ENCODE measurements at places on chromosomes 1 and 21. TPM values are rescaled to one million over a fixed set of nuclear protein-coding genes. Genes with fewer than 3 reads are reported as not detected.

Gene CDC7
- 0.47 TPM for total RNA-seq

- H3K27ac ChIP-seq, result no peak overlapping the region
- H3K4me3 ChIP-seq, result no peak overlapping the region
- peaks cover 8% of the 10 kb centered on the region for H3K4me1 ChIP-seq
- DNase-seq, result no peak
- no peaks in the 10 kb centered on the region for H3K27me3 ChIP-seq
- H3K36me3 ChIP-seq, result no peaks in the 10 kb centered on the region
Measured at GRCh38 chr1:114078116-114078515, 75.6 kb downstream of the SYT6 start.

DNA sequence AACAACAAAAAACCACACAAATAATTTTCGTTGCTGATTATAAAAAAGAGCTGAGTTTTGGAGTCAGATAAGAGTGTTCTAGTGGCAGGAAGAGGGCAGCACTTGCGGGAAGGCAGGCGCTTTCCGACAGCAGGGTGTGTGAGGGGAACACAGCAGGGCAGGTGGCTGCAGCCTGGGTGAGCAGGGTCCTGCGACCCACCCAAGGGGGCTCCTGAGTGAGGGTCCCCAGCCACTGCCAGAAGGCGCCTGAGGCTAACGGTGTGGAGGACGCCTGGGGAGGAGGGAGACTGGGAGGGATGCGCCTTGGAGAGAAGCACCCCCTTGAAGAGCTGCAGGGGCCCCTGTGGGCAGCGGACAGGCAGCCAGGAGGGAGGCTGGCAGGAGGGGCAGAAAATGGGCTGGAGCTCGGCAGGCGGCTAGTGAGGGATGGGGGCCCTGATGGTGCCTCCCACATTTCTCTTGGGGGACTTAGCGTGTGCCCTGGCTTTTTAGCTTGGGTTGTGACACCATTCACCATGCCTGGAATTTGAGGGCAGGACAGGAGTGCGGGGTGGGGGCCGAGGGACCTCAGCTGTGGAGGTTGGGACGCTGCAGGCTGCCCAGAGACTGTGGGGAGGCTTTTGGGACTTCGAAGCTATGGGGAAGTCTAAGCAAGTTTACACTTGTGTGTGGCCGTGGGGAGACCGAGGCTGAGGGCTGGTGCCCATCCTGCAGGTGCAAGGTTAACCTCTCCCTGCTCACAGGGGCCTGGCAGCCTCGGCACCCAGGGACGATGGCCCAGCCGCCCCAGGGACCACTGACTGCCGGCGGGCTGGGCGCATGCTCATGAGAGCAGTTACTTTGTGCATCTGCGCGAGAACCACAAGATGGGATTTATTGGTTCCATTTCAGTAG lies 111.4 kb downstream of the SIK1 start:
- peaks cover 40% of the 10 kb centered on the region for H3K4me1 ChIP-seq
- no peak overlapping the region for H3K4me3 ChIP-seq
- H3K27me3 ChIP-seq, result peaks cover 6% of the 10 kb centered on the region
- no peaks in the 10 kb centered on the region for H3K36me3 ChIP-seq
- no peak overlapping the region for H3K27ac ChIP-seq

- no peak overlapping the region for H3K4me3 ChIP-seq
- H3K36me3 ChIP-seq, result peaks cover 2% of the 10 kb centered on the region
Measured at GRCh38 chr1:232038706-232039677, 412.4 kb downstream of the DISC1 start.
